ENCODE measurements at places on chromosomes 2 and 18.

GRCh38 chr2:70385966-70386595 lies 84.2 kb upstream of the FAM136A start:
- DNase-seq = no peak

DNA sequence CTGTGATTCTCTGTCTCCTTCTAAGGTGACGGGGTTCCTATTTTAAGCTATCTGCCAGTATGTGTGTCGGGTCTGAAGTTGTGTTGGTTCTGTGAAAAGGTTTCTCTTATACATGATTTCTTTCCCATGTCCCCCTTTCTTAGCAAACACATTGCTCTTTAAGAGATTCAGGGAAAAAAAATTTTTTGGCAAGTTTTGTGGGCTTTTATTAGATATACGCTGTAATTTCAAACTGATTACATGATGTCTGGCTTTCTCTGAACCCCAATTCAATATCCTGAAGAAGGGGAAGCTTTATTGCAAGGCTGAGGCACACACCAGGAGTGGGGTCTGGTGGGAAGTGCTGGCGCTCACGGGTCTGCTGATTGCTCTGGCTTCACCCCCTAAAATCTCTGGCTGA lies 210.6 kb downstream of the AGPS start:
- DNase-seq = no peak

DNA sequence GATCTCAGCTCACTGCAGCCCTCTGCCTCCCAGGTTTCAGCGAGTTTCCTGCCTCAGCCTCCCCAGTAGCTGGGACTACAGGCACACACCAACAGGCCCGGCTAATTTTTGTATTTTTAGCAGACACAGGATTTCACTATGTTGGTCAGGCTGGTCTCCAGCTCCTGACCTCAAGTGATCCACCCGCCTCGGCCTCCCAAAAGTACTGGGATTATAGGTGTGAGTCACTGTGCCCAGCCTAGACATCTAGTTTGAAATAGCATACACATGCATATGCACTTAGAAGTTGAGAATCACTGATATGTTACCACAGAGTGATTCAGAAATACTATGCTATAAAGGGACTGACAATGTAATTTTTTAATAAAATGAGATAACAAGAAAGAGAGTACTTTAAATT lies 69.8 kb upstream of the CDKL4 start:
- DNase-seq = no peak

DNA sequence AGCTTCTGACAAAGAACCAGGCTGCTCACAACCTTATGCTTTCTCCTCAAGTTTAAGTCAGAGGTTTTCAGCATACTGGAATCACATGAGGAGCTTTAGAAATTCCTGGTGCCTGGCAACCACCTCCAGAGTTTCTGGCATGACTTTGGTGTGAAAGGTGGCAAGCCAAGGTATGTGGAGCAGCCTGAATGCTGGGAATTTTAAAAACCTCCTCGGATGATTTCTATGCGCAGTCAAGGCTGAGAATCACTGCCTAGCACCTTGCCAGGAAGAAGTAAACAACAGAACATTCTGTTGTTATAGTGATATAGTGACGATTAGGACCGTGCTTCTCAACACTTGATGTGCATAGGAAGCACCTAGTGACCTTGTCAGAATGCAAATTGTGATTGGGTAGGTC lies 11.7 kb downstream of the CCBE1 start:
- no peak for DNase-seq

DNA sequence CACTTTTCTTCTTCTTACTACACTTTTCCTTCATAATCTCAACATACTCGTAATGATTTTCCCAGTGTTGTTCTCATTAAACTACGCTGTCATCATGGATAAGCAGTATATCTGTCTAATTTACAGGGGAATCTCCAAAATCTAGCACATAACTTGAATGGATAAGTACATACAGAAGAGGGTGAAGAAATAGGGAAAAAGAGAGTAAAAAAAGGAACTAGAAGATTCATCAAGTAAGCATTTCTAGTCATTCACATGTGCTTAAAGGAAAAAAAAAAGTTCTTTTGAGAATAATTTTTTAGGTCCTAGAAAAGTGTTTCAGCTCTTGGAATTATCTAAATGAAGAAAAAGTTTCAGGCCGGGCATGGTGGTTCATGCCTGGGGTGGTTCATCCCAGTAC lies 51.6 kb downstream of the SRBD1 start:
- no peak for DNase-seq

GRCh38 chr2:64617631-64618151 lies 36.0 kb downstream of the SERTAD2 start:
- DNase-seq = no peak

- DNase-seq = peak; percentile 58
Observed at GRCh38 chr18:13612196-13612997, 114.0 kb downstream of the FAM210A start.

GRCh38 chr2:73235315-73236028 lies 1.4 kb downstream of the CCT7 start:
- no peak for DNase-seq

- no peak for DNase-seq
Observed at GRCh38 chr2:9700109-9700495, 69.3 kb upstream of the YWHAQ start.

DNA sequence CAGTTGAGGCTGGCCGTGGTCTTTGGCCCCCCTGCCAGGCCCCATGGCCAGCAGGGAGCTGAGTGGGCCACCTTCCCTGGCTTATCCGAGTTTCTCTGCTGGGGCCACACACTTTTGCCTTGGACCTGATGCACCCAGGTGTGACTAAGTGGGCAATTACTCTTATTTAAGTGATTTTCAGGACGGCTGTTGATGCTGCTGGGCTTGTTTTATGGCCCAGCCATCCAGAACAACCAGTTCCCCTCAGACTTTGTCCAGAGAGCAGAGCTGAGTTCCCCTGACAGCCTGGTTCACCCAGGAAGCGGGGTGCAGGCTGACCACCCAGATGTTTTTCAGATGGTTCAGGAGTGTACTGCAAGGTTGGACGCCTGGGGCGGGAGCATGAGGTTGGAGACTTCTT lies 68.8 kb downstream of the GLI2 start:
- DNase-seq = no peak

DNA sequence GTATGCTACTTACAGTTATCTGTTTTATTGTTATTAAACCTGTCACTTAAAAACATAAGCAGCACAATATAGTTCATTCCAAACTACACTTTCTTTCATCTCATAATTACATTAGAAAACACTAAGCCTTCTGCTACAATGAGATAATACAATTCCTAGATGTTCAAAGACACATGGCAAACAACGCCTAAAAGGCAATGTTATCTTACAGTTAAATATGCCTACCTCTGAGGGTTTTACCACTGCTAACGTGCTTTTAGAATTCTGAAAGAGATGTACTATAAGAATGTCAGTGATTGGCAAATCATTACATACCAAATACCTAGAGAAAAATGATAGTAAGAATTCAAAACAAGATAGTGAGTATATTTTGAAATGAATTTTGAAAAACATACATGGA lies 46.8 kb upstream of the SPOPL start:
- no peak for DNase-seq

DNA sequence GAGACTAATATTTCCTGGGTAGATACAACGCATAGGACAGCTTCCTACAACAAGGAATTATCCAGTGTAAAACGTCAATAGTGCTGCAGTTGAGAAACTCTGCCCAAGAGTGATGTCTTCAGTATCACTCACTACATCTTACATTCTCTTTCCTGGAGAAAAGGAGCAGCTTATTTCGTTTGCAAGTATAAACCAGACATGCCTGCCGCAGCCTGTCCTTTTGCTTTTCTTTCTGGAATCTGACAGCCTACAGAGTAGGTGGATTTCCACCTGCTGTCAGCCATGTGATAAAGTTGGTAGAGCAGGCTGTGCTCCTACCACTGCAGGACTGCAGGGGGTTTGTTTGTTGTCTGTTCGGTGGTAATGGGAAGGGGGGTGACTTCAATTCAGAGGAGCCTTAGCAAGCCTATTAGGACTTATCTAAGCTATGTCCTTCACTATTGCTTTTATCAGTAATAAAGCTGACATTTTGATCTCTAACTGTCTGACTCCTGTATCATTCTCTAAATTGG lies 439.1 kb downstream of the GRB14 start:
- no peak for DNase-seq

- DNase-seq = no peak
Observed at GRCh38 chr2:58629545-58630119, 388.5 kb upstream of the FANCL start.

DNA sequence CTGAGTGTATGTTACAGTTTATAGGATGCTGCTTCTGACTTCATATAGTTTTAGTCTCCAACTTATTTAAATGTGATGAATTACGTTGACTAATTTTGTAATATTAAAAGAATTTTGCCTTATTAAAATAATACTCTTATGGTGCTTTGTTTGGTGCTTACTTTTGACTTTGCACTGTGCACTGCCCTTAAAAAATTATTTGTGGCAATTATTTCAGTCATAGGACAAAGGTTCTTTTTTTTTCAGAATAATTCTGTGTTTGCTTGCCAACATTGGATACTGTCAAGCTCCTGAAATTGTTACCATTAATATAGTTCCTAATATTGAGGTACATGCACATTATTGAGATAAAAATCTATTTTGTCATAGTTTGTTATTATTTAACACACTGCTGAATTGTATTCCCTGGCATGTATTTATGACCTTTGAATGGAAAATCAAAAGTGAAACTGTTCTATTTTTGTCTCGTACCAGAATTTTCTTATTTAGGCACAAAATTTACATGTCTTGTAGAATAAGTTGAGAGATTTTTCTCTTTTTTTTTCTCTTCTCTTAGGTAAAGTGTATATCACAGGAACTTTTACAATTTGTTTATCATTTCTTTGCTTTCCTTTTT lies 572.8 kb upstream of the KLHL29 start:
- no peak for DNase-seq

DNA sequence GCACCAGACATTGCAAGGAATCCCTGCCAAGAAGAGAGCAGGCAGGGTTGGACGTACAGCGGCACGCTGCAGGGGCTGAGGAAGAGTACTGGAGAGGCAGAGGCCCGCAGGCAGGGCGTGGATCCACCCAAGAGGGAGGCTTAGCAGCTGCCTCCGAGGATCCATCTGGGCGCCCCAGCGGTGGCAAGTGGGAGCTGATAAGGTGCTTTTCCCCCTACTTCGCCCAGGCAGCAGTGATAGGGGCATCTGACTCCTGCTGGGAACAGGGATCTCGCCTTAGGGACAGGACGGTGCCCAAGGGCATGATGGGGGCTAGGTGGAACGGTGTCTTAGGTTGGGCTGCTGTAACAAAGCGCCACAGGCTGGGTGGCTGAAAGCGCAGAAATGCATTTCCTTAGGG lies 67.4 kb upstream of the HS6ST1 start:
- no peak for DNase-seq

DNA sequence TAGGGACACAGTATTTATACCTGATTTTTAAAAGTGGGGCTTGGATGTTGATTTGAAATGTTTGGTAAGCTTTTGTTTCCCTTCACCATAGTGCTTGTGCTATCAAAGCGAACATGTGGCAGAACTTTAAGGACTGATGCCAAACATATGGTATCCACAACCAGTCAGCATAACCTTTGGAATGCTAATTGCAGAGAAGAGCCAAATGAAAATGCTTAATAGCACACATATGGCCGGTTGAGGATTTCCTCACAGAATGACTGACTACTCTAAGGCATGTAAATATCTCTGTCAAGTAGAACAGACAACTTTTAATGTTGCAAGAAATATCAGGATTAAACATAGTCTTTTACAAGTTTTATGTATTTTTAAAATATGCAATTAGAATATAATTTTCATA lies 120.9 kb upstream of the COL3A1 start:
- DNase-seq = no peak

DNA sequence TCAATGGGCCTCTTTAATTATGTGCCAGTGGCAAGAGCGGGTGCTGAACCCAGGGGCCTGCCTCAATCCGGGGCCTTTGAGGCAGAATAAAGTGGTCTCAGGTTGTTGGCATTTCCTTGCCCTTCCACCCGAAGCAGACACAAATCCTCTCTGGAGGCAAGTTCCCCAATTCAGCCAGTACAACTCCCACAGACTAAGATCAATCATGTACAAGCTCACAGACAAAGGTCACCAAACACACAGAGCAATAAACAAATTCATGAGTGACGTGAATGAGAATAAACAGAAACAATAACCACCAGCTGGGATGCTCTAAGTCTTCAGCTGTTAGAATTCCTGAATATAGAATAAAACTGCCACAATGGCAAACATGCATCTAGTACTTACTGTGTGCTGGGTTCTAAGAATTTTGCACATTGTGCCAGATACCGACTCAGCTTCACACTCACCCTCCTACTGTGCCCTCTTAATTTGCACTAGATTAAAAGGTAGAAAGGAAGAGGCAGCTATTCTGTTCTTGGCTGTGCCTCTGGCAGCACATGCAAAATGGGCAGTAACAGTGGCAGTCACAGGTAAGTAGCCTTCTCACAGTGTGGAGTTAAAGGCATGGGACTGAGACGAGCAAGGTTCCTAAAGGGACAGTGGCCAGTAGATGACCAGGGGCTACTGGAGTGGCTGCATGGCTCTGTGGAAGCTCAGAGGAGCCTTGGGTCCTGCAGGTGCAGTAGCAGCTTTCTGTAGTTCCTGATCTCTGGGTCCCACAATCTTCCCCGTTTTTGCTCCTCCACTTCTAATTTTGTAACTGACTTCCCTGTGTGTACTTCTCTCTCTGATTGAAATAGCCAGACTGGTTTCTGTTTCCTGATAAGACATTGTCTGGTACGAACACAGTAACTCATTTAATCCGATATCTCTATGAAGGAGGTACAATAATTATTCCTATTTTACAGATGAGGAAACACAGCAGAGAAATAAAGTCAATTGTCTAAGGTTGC lies 34.6 kb upstream of the IL1B start:
- DNase-seq = no peak

DNA sequence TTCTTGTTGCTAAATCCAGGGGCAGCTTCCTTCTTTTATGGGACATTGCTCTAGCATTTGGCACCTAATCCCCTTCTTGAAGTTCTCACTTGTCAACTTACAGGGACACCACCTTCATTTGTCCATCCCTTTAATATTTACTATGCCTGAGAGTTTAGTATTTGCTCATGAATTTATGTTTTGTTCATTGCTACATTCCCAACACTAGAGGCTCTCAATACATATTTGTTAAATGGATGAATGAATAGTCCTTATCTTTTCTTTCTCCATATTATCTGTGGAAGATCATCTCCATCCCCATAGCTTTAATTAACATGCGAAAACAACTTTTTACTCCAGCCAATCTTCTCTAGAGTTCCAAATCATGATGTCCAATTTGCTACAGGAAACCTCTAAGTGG lies 5.4 kb downstream of the CWC22 start:
- no peak for DNase-seq

DNA sequence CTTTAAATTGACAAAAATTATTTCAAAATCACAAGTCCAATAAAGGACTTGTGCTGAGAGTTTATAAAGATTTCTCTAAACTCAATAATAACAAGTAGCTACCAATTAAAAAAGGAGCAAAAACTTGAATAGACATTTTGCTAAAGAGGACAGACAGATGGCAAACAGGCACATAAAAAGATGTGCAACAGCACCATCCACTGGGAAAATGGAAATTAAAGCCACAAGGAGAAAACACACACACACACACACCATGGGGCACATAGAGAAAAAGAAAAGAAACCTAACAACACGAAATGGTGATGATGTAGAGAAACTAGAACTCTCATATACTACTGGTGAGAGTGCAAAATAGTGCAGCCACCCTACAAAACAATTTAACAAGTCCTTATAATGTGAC lies 12.6 kb upstream of the SLC9A4 start:
- DNase-seq = no peak
